ENCODE measurements at places on chromosomes 5 and 9. TPM values are rescaled to one million over a fixed set of nuclear protein-coding genes. Genes with fewer than 3 reads are reported as not detected.

The YIPF5 gene
- polyA plus RNA-seq: 56.2 TPM

The PCDHA9 gene
- 0.24 TPM for polyA plus RNA-seq

The ANKRD18B gene
- 0.22 TPM for polyA plus RNA-seq

The BBLN gene
- 39.7 TPM for polyA plus RNA-seq

The CTXN3 gene
- not detected for polyA plus RNA-seq

The SPINK4 gene
- 82.4 TPM for polyA plus RNA-seq

The MIGA2 gene
- polyA plus RNA-seq: 25.3 TPM

The PCDHGA6 gene
- polyA plus RNA-seq: 1.9 TPM

The NIPAL4 gene
- 1.4 TPM for polyA plus RNA-seq

The CCDC192 gene
- 0.39 TPM for polyA plus RNA-seq

The SNCAIP gene
- 7.3 TPM for polyA plus RNA-seq

The MARVELD2 gene
- polyA plus RNA-seq: 42.0 TPM

The C5orf24 gene
- 61.7 TPM for polyA plus RNA-seq

Measured in large intestine (tissue), 12 donors.